Stimulated activated CD4-positive, alpha-beta T cell treated with anti-CD3 and anti-CD28 coated beads, Interleukin-4, amount 100 ng/mL, for 1 hour (primary cell): ENCODE measurements at places on chromosomes 7 and 10.

- no peak for DNase-seq
Observed at GRCh38 chr10:116997015-116997414, 8.0 kb downstream of the SHTN1 start.

DNA sequence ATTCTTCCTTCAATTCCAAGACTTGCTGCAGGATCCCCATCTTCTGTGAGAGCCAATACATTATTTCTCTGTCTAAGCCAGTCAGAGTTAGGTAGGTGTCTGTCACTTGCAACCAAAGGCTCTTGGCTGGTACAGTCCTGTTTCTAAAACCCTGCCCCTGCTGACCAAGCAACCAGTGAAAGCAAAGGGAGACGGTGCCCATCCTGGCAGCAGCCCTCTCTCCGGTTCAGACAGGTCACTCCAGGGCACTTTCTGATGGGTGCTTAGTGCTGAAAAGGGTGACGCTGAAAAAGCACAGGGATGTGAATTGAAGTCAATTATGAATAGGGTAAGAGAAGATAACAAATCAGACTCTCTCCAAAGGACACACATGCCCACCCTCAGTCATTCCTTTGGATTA, 37.5 kb downstream of the SPOCK2 start:
- DNase-seq, result no peak

GRCh38 chr10:30724296-30724695, 94.7 kb upstream of the LYZL2 start:
- DNase-seq, result no peak

DNA sequence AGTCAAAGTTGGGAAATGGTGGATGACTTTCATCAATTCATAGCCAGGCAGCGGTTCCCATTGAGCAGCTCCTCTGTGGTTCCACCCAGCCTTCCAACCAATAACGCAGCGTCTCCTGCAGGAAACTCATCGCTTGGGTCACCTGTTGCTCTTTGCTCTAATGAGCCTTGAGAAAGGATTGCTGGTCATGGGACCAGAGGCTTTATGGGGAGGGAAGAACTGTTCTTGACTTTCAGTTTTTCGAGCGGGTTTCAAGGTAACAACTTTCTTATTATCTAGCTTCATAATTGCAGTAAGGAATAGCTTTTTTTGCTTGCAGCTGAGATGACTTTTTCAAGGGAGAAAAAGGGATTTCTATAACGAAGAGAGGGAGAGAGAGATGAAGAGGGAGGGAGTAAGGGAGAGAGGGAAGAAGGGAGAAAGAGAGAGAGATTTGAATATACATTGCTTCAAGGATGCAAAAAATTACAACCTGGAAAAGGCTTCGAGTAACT, 405 bp upstream of the ENTPD1 start:
- no peak for DNase-seq

- DNase-seq, result no peak
Observed at GRCh38 chr7:73429215-73429614, 4.4 kb upstream of the FZD9 start.

DNA sequence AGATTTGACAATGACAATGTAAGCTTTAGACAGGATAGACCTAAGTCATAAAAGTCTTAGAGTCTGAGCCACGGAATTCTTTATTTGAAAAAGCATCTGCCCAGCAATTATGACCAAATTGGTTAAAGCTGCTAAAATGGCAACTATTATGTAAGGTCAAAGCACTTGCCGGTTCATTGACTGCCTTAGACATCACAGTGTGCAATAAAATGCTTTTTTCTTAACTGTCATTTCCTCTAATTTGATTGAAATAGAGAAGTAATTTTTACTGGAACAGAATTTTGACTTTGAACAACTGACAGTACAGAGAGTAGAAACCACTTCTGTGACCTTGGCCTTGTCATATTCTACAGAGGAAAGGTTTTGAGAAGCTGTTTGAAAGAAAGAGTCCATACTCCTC, 142.9 kb downstream of the THSD7A start:
- no peak for DNase-seq

GRCh38 chr7:48964074-48964473, 39.7 kb downstream of the CDC14C start:
- DNase-seq, result no peak
